Suppressor macrophage (primary cell): ENCODE measurements at places on chromosomes 11 and 22.

GRCh38 chr11:47448566-47449427 is at the start of gene RAPSN:
TSS of gene RAPSN (minus strand) at chr11:47449136. CDS start at chr11:47448964, 172 bp downstream.
- no peak for DNase-seq

GRCh38 chr11:723120-723883 is 17.3 kb downstream of the EPS8L2 start:
- peak; percentile 61 for DNase-seq

- DNase-seq: no peak
Observed at GRCh38 chr11:16936643-16937042, 77.6 kb downstream of the PLEKHA7 start.

DNA sequence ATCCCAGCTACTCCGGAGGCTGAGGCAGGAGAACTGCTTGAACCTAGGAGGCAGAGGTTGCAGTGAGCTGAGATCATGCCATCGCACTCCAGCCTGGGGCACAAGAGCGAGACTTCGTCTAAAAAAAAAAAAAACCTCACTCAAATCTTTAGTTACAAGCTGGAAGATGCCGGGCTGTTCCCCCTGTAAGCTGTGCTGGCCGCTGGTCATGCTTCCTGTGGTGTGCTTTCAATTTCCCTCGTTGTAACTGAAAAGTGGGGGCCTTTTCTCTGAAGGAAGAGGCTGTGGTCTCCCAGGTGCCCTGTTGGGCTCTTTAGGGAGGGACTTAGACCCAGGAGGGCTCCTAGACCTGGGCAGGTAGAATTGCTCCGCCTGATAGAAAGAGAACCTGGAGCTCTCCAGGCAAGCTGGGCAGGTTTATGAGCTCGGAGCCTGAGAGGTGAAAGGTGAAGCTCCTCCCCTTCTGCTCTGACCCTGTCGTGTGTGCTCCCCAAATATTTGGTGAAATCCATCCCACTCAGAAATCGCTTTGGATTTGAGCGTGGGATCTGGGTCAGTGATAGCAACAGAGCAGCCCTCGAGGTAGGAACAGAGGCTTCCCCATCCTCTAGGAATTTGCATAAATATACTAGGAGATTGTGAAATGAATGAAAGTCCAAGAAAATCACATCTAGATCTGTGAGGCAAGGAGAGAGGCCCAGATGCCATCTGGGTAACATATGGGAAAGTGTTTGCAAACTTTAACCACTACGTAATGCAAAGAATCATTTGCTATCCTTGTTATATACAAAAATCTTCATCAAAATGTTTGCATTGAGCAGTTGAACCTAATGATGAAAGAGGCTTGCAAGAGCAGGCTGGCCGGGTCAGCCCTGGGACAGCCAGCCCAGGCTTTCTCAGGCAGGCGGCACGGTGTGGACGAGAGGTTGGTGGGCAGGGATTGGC is 154.3 kb downstream of the FBXO7 start:
- DNase-seq: no peak

GRCh38 chr11:118902336-118903203 is 18.9 kb downstream of the CXCR5 start:
- DNase-seq: no peak
